ENCODE measurements at places on chromosomes 3 and 15.

DNA sequence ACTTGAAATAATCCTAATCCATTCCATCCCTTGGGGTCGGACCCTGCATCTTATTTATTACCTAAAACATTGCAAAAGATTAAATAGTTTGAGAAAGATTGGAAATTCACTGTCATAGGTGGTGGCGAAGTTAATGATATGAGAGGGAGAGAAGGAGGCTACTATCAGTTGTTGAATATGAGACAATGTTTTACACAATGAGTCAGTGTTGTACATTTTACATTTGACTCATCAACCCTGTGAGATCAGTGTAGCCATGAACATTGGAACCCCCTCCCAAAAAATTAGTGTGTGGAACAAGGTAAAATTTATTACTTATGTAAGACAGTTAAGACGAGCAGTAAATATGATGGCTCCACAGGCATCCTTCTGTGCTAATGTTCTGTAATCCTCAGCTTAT is 384.3 kb downstream of the MCTP2 start:
- DNase-seq: no peak

- no peak for DNase-seq
These were observed 243.3 kb upstream of the CCDC54 start for GRCh38 chr3:107133891-107134290.

DNA sequence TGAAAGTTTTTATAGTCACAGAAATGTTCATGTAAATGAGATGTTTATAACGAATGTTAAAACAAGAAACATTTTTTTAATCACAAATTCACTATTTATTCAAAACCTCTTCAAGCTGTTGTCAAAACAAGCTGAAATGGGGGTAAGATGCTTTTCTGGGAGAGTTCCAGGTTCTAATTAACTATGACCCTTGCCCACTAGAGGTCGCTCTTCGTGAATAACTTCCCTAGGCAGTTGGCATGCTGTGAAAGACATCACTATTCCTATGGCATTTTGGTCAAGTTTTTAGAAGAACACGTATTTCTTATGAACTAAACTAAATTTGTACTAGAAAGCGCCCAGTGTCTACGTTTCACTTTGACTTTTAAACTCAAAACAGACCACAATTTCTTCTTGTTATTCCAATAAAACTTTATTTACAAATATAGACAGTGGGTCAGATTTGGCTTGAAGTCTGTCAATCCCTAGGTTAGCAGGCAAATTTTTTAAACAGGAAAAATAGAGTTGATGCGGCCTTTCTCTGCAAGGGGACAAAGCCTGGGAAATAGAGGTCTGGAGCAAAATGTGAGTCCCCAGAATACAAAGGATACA is 62.8 kb upstream of the CMTM8 start:
- DNase-seq: peak; percentile 71

DNA sequence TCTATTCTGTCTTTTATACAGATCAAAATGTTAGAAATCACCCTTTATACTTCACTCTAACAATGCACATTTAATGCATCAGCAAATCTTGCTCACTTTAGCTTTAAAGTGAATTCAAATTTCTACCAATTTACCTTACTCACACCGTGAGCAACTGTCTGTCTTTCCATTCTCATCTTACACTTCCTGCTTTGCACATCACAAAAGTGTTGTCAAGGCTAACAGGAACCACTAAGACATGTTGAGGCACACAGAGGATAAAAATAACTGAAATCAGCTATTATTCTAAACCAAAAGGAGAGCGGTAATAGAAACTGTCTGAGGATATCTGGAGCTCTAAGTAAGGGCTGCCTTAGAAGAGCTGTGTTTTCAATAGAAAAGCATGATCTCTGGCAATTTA is 519.9 kb downstream of the ZBBX start:
- DNase-seq: no peak

GRCh38 chr3:137464341-137464740 is 299.8 kb upstream of the SOX14 start:
- no peak for DNase-seq

- no peak for DNase-seq
These were observed 16.9 kb upstream of the LRRC31 start for GRCh38 chr3:169886671-169887070.

GRCh38 chr3:45870099-45870498 is 16.2 kb upstream of the CCR9 start:
- peak; percentile 57 for DNase-seq

DNA sequence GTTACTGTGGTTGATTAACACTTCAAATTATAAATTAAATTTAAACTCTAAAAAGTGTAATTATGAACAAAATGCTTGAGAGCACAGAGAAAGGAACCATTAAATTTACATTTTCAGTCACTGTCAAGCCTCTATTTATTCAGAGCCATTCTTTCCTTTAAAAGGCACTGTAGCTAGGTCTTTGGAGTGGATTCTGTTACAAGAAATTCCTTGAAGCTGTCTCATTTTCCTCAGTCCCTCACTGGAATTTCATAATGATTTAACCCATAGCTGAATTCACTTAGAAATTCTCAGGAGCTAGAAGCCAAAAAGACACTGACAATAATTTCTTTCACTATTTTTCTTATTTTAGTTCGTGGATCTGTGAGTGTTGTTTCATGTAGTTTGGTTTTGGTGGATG is 81.2 kb upstream of the TCF12 start:
- DNase-seq: no peak

DNA sequence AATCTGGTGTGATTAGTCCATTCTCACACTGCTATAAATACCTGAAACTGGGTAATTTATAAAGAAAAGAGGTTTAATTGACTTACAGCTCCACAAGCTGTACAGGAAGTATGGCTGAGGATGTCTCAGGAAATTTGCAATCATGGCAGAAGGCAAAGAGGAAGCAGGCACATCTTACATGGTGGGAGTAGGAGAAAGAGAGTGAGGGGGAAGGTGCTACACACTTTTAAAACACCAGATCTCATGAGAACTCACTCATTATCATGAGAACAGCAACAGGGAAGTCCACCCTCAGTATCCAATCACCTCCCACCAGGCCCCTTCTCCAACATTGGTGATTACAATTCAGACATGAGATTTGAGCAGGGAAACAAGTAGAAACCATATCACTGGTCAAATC is 24.0 kb upstream of the ACP3 start:
- no peak for DNase-seq

GRCh38 chr15:68106656-68107055 is 52.5 kb downstream of the PIAS1 start:
- no peak for DNase-seq

- DNase-seq: no peak
These were observed 16.0 kb downstream of the STARD9 start for GRCh38 chr15:42591238-42591934.

DNA sequence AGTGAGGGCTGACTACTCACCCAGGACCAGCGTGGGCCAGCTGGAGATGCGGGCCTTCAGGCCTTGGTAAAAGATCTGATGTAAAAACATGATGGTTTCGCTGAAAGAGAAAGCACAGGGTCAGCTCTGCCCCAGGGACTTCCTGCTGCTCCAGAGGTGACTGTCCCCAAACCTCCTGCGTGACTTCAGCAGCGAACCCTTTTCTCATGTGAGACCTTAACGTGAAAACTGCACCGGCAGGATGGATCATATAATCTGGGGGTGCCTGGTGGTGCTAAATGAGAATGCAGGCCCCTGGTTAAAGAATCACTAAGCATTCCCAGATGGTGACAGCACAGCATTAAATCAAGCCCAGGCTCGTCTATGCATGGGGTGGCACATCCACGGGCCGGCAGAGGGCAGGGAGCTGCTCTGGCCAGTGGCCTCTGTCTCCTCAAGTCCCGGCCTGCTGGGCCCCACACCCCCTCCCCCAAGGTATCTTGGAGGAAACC is 55.4 kb downstream of the RASGRF1 start:
- no peak for DNase-seq

- no peak for DNase-seq
These were observed 229.7 kb downstream of the ISL2 start for GRCh38 chr15:76566276-76566675.

DNA sequence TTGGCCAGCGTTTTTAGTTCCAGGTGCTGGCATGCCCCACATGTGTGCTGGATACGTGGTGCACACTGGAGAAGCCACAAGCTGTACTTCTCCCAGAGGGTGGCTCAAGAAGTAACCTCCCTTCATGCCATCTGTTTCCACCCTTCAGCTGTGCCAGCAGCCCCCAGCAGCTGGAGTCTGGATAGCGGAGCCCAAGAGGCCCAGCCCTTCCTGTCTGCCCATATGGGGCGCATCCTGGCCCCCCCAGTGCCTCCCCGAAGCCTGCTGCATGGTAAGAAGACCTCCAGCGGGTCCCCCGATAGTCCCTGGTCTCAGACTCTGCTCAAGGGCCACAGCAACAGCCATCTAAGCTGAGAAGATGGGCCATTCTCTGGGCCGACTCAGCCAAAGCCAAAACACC is 5.8 kb upstream of the MANF start:
- no peak for DNase-seq

DNA sequence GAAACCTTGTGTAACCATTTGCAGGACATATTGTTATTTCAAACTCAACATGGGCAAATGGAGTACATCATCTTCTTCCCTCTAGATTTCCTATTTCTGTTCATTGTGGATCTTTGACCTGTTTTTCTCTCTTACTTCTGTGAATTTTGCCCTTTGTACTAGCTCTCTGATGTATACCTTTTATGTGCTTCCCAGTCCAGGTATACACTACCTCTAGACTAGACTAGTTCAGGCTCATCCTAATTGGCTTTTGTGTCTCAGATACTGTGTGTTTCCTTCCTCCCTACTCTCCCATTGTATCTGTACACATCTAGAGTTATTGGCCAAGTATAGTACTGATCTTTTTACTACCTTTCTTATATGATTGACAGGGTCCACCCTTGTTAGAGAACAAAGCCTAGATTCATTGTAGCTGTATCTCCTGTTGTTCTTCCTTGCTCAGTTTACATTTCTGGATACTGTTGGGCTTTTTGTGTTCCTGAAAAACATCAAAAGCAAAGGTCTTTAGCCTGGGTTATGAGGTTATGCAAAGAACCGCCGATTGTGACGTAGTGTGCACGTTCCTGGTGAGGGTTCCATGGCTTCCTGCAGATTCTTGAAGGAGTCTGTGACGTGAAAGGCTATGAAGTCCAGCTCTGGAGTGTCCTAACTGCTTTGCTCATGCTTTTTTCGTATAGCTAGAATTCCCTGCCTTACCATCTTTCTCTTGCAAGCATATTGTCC is 167.4 kb downstream of the KLHL25 start:
- no peak for DNase-seq

GRCh38 chr3:23294770-23295387 is 91.8 kb downstream of the UBE2E2 start:
- no peak for DNase-seq

GRCh38 chr3:117853923-117854668 is 1144.5 kb downstream of the TUSC7 start:
- no peak for DNase-seq

GRCh38 chr3:160480931-160481330 is 31.3 kb upstream of the TRIM59 start:
- no peak for DNase-seq

DNA sequence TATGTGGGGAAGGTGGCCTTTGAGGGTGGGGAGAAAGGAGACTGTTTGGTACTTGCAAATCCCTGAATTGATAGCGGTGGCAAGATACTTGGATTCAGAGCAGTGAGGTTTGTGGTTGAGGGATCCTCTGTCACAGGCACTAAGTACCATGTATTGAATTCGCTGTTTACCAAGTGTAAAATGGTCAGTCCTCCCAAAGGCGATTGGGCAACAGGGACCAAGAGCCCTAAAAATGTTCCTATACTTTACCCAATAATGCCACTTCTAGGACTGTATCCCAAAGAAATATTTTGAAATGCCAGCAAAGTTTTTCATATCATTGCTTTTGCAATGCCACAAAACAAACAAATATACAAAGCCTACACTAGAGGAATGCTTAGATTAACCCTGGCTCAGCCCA is 43.4 kb upstream of the MRPS22 start:
- no peak for DNase-seq

GRCh38 chr3:81952141-81952540 is 190.7 kb upstream of the GBE1 start:
- no peak for DNase-seq

- no peak for DNase-seq
These were observed 37.3 kb upstream of the CMTM8 start for GRCh38 chr3:32200992-32201758.

All from activated CD4-positive, alpha-beta T cell treated with anti-CD3 and anti-CD28 coated beads for 4 hours (primary cell).